H9 (cell line): ENCODE measurements at places on chromosomes 13 and 19.

- H3K4me1 ChIP-seq = no peaks in the 10 kb centered on the region
- DNase-seq = no peak
- no peaks in the 10 kb centered on the region for H3K36me3 ChIP-seq
- no peak overlapping the region for H3K27ac ChIP-seq
These were observed 403.9 kb downstream of the NDFIP2 start for GRCh38 chr13:79884890-79885289.

DNA sequence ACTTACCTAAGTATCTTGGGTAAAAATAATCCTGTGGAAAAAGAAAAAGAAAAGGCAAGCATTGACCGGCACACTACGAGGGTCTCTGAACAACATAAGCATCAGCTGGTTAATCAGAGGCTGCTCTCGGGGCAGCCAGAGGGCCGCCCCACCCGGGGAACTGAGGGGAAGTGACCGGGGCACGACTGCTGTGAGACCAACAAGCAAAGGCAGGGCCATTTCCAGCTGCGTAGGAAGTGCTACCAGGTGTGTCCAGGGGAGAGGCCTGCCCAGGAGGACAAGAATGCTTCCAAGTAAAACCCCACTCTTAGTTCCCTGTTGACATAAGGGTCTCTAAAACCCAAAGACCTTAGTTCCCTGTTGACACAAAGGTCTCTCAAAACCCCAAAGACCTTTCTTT, 15.9 kb downstream of the GAS6 start:
- H3K27me3 ChIP-seq = no peaks in the 10 kb centered on the region
- H3K27ac ChIP-seq = no peak overlapping the region
- no peaks in the 10 kb centered on the region; the same call in 1 of the 2 replicates for H3K4me1 ChIP-seq
- DNase-seq = peak; percentile 17
- no peaks in the 10 kb centered on the region; the same call in 2 of the 3 replicates for H3K36me3 ChIP-seq

DNA sequence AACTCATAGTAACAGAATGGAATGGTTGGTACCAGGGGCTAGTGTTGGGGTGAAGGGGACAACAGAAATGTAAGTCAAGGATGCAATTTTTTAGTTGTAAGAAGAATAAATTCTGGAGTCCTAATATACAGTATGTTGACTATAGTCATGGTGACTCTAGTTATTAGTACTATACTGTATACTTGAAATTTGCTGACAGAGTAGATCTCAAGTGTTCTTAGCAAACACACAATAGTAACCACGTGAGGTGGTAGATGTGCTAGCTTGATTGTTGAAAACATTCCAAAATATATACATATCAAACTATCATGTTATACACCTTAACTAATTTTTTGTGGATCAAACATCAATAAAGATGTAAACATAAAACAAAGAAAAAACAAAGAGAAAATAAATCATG, 1345.1 kb upstream of the PCDH20 start:
- DNase-seq = no peak
- H3K4me1 ChIP-seq = no peaks in the 10 kb centered on the region
- H3K36me3 ChIP-seq = no peaks in the 10 kb centered on the region
- H3K27me3 ChIP-seq = no peaks in the 10 kb centered on the region
- H3K4me3 ChIP-seq = no peak overlapping the region
- H3K27ac ChIP-seq = no peak overlapping the region

DNA sequence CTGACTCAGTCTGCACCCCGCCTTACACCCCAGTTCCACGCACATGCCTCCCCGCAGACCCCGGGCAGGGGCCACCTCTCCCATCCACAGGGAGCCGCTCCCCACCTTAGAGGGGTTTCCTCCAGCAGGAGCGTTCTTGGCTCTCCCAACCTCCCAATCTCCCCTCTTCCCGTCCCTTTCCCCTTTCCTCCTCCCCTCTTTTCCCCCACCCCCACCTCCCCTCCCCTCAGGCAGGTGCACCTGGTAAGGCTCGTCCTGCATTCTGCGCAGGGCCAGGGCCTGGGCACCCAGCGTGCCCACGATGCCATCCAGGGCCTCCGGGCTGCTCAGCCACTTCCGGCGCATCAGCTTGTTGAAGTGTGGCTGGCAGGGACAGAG, 27.3 kb downstream of the EXOC3L2 start:
- no peaks in the 10 kb centered on the region for H3K4me1 ChIP-seq
- no peak for DNase-seq
- H3K36me3 ChIP-seq = no peaks in the 10 kb centered on the region
- peak overlapping the region; percentile 42 for H3K4me3 ChIP-seq

- H3K36me3 ChIP-seq = peaks cover 11% of the 10 kb centered on the region; the same call in 2 of the 3 replicates
- H3K27ac ChIP-seq = no peak overlapping the region
These were observed 14.4 kb downstream of the CAPN12 start for GRCh38 chr19:38729653-38730469.

DNA sequence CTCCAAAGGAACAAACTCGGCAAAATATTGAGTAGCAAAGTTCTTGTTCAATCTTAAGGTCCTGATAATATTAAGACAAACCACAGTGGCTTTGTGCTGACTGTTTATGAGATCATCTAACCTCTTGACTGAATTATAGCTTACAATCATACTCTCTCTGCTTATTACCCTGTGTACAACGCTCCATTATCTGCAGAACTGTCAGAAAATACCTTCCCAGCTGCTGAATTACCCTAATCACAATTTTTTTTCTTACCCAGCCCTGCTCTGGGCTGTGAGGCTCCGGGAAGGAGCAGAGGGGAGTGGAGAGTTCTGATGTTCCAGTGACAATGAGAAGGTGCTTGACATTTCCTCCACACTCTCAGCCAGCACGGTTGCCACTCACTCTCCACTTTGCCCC, 64.8 kb downstream of the DCT start:
- no peaks in the 10 kb centered on the region for H3K27me3 ChIP-seq
- DNase-seq = no peak
- H3K4me1 ChIP-seq = no peaks in the 10 kb centered on the region; the same call in 1 of the 2 replicates
- H3K4me3 ChIP-seq = no peak overlapping the region
- no peaks in the 10 kb centered on the region for H3K36me3 ChIP-seq
- H3K27ac ChIP-seq = no peak overlapping the region

DNA sequence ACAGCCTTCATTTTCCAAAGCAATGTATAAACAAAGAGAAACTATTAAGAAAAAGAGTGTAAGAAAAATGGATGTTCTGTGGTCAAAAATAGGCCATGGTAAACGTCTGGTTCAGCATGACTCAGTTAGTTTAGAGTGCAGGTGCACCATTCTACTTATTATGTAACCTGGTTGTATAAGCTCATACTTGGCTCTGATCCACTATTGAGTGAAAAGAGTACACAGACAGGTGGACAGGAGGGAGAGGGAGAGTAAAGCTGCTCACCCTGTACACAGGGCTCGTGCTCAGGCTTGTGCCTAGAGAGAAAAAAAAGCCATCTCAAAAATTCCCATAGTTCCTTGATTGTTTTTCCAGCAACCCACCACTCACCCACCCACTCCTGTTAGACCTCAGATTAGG, 85.8 kb upstream of the ZNF91 start:
- H3K27me3 ChIP-seq = no peaks in the 10 kb centered on the region
- no peak for DNase-seq
- H3K27ac ChIP-seq = no peak overlapping the region

GRCh38 chr19:2083174-2083854, 12.8 kb downstream of the MOB3A start:
- H3K4me1 ChIP-seq = no peaks in the 10 kb centered on the region
- peaks cover 5% of the 10 kb centered on the region; the same call in 1 of the 2 replicates for H3K36me3 ChIP-seq
- no peaks in the 10 kb centered on the region for H3K27me3 ChIP-seq
- H3K27ac ChIP-seq = no peak overlapping the region
- H3K4me3 ChIP-seq = no peak overlapping the region
